HL-60 (cell line): ENCODE measurements at places on chromosomes 13 and 19.

- DNase-seq: peak; percentile 68
These were observed 32.7 kb upstream of the GPR183 start for GRCh38 chr13:99339736-99340397.

DNA sequence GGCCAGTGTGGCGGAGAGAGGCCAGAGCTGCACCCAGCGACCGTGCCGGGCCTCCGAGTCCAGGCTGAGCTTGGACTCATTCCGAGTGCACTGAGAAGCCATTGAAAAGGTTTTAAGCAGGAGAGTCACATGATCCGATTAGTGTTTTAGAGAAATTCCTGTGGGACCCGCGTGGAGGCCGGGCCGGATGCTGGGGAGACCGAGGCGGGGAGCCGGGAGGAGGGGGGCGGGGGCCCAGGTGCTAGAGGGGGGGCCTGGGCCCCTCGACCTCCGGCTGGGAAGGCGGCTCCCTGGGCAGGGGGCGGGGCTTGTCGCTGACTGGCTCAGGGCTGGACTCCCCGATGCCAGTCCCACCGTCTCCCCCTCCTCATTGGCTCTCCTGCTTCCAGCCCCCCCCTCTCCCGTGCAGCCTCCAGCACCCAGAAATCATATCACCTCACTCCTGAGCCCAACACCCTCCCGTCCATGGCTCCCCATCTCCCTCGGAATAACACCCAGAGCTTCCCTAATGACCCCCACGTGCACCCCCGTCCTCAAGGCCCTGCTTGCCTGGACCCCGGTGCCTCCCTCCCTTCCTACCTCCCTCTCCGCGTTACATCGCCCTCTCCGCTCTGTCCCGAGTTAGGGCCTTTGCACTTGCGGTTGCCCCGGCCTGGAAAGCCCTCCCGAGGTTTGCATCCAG is 5.2 kb upstream of the ZNF579 start:
- no peak for DNase-seq

DNA sequence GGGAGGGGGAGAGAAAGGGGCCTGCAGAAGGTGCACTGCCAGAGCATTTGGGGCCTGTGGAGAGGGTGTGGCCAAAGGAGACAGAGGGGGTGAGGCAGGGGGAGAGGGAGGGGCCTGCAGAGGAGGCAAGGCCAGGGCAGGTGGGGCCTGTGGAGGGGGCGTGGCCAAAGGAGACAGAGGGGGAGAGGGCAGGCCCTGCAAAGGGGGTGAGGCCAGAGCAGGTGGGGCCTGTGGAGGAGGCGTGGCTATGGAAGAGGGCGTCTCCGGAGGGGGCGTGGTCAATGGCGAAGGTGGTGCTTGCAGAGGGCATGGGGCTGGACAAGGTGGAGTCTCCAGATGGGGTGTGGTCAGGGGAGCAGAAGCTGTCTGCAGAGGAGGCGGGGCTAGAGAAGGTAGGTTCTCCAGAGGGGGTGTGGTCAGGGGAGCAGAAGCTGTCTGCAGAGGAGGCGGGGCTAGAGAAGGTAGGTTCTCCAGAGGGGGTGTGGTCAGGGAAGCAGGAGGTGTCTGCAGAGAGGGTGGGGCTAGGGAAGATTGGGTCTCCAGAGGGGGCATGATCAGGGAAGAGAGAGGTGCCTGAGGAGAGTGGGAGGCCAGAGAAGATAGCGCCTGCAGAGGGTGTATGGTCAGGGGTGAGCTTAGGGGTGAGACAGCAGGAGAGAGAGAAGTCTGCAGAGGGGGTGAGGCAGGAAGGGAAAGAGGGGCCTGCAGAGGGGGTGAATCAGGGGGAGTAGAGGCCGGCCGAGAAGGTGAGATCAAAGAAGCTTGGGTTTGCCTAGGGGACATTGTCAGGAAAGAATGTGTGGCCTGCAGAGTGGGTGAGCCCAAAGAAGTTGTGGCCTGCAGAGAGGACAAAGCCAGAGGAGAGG is 3.4 kb downstream of the PRR36 start:
- no peak for DNase-seq

- no peak for DNase-seq
These were observed 528.1 kb downstream of the DIAPH3 start for GRCh38 chr13:59635589-59635988.

DNA sequence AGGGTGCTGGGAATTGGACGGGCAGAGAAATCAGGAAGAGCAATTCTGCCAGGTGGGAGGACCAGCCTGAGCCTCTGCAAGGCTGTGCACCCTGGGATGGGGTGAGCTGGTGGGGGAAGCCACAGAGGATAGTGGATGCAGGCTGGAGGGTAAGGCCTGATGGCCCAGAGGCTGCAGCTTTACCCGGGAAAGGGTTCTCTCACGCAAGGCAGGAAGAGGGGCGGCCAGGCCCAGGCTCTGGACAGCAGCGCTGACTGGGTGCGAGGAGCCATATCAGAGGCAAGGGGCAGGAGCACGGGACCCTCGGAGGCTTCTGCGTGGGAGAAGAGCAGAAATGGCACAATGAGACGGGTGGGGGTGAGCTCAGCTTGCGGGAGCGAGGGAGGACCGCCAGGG is 104.6 kb downstream of the SOX1 start:
- no peak for DNase-seq

- peak; percentile 59 for DNase-seq
These were observed 44.2 kb downstream of the WASF3 start for GRCh38 chr13:26601669-26602068.

DNA sequence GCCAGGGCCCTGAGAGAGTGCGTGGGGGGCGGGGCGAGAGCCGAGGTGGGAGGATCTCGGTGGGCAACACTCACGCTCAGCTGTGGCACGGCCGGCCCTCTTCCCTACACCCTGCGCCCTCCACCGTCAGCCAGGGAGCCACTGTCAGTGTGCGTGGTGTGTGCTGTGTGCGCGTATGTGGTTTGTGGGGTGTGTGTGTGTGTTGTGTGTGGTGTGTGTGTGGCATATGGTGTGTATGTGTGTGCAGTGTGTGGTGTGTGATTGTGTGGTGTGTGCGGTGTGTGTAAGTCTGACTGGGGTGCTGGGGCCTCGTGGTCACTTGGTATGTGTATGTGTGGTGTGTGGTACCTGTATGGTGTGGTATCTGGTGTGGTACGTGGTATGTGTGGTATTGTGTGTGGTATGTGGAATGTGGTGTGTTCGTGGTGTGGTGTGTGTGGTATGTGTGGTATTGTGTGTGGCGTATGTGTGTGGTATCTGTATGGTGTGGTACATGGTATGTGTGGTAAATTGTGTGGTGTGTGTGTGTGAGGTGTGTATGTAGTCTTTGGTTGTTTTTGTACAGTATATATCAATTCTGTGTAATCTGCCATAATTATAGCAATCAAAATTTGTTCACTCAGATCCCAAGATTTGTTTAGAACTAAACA is 5.1 kb downstream of the GRK1 start:
- no peak for DNase-seq

DNA sequence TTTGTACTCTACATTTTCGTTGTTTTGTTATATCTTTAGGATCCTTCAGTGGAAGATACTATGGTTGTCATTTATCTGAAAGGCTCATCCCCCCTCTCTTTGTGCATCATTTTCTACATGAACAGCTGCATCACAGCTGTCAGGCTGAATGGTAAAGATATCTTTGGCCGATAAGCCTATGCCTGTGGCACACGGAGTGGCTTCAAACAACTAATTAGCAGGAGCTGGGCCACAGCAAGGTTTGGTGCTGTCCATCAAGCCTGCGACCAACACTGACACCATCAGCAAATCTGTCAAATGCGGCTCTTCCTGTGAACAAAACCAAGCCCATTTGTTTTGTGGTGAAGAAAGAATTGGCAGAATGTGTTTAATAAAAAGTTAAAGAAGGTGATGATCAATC is 334.4 kb downstream of the PCDH9 start:
- DNase-seq: no peak

DNA sequence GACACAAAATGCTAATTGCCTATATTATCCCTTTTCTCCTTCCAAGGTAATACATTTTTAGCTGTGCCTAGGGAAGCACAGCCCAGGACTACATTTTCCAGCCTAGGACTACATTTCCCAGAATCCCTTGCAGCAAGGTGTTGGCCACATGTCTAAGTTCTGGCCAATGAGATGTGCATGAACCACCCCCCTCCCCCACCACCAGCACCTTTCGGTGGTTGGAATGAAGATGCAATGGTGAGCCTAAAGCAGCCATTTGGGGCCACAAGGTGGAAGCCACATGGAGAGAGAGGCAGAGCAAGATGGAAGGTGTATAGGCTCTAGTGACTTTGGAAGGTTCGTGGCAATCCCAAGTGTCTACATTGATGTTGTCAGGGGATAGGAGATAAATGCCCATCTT is 16.2 kb downstream of the UNC13A start:
- DNase-seq: no peak

- DNase-seq: no peak
These were observed 180.3 kb downstream of the SHISA2 start for GRCh38 chr13:25871389-25872125.

GRCh38 chr13:49836516-49836915 is 44.0 kb upstream of the KPNA3 start:
- no peak for DNase-seq

DNA sequence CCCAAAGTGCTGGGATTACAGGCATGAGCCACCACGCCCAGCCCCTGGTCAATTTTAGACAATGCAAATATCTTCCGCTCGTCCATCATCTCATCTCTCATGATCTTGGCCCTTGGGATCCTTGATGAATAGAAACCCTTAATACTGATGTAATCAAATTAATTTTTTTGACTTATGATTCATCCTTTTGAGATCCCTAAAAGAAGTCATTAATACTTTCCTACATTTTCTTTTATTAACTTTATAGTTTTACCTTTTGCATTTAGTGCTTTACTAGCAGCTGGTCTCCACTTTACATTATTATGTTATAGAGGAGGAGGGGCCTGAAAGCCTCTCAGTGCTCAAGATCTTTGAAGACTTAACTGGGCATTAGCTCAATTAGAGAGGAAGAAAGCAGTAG is 7.7 kb upstream of the KASH5 start:
- DNase-seq: no peak

DNA sequence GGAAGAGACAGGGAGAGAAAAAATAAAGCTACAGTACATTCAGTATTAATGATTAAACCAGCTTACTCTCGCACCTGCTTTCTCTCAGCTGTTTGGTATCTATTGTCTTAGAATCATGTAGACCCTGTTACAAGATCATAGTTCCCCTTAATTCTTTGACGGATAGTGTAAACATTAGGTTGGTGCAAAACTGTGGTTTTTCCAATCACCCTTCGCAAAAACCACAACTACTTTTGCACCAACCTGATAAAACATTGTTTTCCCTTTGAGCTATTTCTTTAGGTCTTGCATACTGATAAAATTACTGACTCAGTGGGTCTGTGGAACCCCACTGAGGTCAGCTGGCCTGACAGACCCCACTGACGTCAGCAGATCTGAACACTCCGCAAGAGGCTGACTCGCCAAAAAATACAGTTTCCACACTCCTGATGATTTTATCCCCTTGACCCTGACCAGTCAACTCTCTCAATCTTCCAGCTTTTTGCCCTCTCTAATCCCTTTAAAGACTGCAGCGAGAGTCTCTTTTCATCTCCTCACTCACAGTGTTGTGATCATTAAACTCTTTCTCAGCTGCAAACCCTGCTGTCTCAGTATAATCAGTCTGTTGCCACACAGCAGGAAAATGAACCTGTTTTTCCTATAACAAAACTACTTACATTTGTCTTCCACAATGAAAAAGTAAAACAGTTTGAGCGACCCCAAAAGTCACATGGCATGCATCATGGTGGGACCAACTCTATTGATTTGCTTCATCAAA is 123.9 kb downstream of the SLITRK6 start:
- no peak for DNase-seq

DNA sequence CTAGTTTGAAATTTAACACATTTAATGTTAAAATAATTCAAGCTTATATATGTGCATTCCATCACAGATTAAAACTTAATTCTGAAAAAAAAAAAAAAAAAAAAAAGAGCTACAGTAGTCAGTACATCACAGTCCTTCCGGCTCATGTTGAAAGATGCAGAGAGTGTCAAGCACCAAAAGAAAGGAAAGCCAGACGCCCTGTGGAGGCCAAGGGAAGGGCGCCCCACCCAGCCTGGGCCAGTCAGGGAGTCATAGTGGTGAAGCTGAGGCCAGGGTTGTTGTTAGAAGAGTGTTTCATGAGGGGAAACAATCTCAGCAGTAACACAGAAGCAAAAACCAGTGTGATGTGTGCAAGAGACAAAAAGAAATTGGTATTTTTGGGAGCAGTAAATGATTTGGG is 375.3 kb downstream of the MTUS2 start:
- DNase-seq: no peak

GRCh38 chr13:45925151-45925550 is 73.6 kb upstream of the SIAH3 start:
- DNase-seq: no peak

GRCh38 chr13:23107665-23108064 is 73.1 kb upstream of the SGCG start:
- no peak for DNase-seq

- DNase-seq: no peak
These were observed 193.9 kb upstream of the RNF113B start for GRCh38 chr13:98370806-98371515.

DNA sequence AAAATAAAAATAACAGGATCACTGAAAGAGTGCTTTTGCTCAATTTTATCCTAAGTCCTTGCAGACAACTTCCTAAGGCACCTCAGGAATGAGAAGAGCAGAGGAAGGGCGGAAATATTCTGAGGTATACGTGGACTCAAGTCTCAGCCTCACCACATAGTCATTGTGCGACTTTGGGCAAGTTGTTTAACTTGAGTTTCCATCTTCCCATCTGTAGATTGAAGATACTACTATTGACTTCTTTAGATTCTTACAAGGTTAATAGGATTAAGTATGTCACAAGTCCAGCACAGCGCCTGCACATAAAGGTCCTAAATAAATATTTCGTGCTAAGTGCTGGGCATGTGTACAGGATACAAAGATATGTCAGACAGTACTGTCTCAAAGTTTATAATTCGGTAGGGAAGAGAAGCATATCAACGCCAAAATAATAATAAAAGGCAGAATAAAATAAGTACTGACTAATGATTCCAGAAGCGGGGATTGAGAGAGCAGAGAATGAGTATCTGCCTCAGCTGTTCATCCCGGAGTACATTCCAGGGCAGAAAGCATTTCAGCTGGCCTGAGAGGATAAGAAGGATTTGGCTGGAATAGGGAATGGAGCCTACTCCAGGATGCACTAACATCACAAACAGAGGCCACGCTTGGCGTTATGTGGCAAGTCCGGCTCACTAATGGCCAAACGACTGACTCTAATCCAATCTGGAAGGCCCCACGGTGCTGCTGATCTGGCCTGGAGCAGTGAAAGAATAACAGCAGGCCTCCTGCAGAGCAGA is 139.7 kb downstream of the FLT1 start:
- no peak for DNase-seq

DNA sequence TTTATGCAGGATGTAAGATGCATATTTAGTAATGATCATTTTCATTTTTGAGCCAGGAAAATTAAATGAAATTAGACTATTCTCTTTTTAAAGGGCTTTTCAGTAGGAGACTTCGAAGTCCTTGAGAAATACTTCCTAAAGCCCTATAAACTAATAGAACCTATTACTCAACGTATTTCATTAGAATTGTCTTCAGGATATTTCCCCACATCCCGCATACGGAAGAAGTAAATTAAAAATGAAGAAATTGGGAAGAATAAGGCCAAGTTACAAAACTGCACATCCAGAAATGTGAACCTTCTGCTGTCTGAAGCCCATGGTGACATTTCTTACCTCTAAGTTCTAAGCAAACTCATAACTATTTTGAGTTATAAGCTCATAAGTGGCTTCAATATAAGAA is 66.5 kb downstream of the RXFP2 start:
- DNase-seq: peak; percentile 27
